Effector memory CD4-positive, alpha-beta T cell (primary cell): ENCODE measurements at places on chromosomes 2 and 18.

DNA sequence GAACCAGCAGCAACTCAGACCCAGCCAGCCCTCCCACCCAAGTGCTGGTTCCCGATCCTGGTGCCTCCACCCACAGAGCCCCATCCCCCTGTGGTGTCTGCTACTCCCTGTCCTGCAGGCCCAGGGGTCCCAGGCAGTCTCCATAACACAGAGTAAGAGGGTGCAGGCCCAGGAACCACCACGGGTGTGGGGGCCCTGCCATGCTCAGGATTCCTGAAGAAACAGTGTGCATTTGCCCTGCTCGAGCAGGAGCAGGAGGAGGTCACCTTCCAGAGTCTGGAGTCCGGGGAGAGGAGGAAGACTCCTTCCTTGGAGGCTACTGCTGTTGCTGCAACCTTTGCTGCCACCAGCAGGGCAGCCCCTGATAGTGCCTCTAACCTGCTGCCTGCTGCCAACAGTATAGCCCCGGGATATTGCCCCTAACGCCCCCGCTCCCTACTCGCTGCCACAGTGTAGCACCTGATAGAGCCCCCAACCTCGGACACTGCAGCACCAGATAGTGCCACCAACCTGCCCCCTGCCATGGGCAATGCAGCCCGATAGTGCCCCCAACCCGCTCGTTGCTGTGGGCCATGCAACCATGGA is 46.8 kb upstream of the ANKRD62 start:
- DNase-seq: no peak

DNA sequence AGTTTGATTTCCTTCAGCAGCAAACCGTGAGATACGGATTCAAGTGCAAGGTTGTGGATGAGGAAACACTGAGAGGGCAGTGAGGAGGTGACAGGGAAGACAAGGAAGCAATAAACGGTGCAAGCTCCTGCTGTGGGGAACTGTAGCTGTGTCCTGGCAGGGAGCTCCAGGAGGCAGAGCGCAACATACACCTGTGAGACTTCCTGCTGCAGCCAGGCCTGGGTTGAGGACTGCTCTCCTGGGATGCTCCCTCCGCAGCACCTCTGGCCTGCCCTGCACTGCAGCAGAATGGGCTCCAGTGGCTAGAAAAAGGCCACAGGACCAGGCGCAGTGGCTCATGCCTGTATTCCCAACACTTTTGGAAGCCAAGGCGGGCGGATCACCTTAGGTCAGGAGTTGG is 85.5 kb downstream of the MRO start:
- DNase-seq: no peak

DNA sequence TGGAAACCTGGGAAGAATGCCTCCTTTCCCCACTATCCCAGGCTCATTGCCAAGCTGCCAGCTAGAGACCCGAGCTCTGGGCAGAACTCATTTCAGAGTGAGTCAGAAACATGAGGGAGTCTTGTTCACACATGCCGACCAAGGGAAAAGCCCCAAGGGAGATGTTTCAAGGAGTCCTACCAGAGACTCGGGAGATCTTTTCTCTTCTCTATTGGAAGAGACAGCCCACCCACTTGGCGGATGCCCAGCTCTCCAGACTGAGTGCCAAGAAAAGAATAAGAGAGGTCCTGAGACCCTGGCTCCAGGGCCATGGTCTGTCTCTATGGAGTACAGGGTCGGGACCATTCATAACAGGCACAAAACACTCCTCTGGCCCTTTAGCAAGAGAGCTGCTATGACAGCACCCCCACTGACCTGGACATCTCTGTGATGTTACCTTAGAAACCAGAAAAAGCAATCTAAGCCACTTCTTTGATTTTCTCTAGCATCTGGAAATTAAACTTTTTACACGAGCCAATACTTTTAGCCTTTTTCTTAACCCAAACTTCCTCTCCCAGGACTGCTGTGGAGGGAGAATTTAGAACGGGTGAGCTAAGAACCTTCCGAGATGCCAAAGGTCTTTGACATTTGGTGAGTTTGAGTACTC is 18.5 kb upstream of the IGFBP5 start:
- no peak for DNase-seq

DNA sequence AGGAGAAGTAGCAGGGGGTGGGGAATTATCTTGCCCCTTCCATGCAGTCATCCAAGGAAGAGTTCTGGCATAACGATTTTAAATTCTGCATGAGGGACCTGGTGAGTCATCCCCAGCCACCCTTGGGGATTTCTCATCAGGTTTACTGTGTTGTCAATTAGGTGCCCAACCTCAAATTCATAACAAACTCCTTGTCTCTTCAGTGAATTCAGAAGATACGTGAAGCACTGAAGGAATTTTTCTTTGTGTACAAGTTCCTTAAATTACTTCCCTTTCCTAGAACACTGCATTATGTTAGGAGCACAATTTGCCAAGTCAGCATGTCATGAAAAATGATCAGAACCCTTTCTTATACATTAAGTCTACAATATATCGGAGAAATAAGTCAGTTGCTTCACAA is 70.8 kb upstream of the NOSTRIN start:
- no peak for DNase-seq

DNA sequence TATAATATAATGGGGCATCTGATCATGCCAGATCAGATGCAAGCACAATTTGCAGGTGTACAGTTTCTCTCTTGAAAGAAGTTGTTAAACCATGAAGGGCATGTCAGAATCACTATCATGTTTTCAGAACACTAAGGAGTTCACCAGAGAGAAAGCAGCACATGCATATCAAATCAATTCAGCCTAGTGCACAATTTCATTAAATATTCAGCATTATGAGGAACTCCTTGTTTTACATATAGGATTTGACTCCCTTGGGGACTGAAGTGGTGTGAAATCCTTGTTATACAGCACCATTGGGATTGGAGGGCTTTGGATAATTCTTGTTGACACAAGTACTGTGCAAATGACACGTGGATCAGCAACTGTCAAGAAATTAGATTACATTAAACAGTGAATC is 562.1 kb upstream of the KLHL29 start:
- no peak for DNase-seq

DNA sequence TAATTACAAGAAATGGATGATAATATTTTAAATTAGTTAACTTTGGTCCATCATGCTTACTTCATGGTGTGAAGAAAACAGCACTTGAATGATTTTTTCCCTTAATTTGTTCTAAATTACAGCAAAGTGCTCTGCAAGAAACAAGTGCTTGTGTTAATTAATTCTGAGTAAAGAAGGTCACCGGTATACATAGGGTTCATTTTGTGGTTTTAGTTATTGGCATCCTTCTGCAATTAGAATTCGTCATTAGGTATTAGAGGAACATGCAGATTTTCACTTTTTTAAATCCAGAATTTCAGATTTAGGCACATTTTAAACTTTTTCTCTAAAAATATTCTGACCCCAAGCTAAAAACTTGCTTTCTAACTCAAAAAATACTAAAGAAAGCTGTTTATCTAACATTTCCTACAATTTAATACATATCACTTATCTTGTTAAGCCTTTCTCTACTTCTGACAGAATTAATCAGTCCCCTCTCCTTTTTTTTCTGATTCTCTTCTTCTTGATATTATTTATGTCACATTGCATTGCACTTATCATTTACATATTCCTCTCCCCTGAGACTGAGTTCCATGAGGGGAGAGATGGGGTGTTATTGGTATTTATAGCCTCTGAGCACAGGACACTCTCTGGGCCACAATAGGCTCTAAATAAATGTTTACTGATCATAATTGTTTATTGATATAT is 129.2 kb downstream of the PLA2R1 start:
- no peak for DNase-seq

- DNase-seq: no peak
Observed at GRCh38 chr2:45894211-45894610, 242.7 kb downstream of the PRKCE start.

- DNase-seq: no peak
Observed at GRCh38 chr2:120388222-120389035, 42.5 kb downstream of the INHBB start.

DNA sequence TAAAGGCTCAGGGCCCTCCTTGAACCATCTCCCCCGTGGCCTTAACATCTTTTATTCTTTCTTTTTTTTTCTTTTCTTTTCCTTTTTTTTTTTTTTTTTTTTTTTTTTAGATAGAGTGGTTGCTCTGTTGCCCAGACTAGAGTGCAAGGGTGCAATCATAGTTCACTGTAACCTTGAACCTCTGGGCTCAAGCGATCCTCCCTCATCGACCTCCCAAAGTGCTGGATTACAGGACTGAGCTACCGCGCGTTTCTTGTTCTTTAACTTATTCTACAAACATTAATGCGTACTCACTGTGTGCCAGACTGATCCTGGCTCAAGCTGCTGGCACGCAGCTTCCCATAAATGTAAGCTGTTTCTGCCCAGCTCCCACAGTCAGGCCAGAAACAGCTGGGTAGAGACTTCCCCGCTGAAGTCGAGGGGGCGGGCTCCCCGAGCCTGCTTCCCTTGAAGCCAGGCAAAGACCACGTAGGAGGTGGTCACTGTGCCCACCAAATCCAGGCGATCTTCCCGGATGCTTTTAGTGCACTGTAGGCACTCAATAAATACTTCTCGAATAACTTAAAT is 29.2 kb upstream of the ATP6V1B1 start:
- DNase-seq: no peak

DNA sequence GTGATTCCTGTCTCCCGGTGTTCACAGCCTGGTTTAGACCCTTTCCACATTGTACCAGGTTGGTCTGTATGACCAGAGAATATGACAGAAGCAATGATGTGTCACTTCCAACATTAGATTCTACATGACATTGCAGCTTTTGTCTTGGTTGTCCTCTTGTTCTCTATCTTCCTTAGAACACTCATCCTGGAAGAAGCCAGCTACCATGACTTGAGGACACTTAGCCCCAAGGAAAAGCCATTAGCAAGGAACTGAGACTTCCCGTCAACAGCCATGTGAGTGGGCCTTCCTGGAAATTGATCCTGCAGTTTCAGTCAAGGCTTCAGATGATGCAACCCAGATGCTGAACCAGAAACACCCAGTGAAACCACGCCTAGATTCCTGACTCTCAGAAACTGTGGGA is 143.3 kb downstream of the MREG start:
- no peak for DNase-seq

- DNase-seq: no peak
Observed at GRCh38 chr2:195408811-195409210, 248.2 kb upstream of the SLC39A10 start.

DNA sequence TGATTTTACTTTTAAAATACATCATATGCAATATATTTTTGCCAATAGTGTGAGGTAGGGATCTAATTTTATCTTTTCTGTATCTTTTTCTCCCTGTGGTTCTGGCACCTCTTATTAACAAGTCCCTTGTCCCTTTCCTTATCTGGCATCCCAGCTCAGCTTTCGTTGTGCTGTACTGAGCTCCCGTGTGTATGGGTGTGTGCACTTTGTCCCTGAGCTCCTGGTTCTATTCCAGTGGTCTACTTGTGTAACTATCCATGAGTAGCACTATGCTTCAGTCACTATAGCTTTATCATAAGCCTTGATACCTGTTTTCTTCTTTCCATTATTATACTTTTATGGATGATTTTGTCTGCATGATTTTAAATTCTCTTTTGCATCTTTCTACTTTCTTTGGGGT is 401.4 kb upstream of the POU3F3 start:
- DNase-seq: no peak

- no peak for DNase-seq
Observed at GRCh38 chr2:100886085-100886484, 66.1 kb downstream of the NPAS2 start.

DNA sequence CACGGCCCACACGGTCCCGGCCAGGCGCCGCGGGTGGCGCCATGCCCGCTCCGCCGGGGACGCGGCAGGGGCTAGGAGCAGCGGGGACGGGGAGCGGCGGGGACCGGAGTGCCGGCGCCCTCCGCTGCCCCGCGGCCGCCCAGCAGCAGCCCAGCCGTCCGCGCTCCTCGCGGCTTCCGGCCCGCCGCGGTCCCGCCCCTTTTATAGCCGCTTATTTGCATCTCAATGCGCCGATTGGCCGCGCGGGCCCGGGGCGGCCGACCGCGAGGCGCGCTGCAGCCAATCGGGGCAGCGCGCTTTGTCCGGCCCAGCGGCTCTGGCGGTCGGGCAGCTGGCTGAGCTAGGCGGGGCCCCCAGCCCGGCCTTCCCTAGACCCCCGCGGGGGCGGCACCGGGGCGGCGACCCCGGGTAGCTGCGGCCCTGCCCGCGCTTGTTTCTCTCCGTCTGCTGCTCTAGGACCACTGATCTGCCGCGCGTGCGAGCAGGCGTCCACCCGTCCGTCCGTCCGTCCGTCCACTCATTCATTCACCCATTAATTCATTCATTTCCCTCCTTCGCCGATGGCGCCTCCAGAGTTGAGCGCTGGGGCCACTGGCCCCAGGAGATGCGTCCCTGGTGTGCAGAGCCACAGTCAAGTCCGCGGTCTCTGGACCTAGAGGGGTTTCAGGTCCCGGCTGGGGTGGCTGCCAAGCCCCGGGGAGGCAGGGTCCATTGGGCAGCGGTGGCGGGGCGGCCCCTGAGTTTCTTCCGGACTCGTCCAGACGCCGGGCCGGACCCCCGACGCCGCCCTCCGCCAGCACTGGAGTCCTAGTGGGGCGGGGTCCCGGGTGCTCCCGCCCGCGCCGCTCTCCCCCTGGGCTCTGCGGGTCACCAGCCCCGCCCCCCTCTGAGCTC is at the start of gene HES6:
Gene HES6 (minus strand): TSS at position 176 of the 894 bp plus-strand sequence. CDS start 133 bp downstream, at position 43.
- DNase-seq: peak; percentile 62

DNA sequence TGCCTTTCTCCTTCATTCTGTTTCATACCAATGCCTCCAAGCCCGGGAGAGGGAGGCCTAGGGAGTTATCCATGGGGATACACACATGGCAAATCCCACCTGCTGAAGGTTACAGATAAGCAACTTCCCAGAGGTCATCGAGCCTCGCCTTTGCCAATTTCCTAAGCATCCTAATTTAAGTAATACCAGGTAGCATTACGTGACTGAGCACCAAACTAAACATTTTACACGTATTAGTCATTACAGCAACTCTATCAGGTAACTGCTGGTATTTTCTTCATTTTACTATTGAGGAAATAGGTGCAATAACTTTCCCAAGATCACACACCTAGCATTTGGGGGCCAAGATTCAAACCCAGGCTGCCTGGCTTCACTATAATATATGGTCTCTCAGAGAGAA is 30.1 kb upstream of the BZW1 start:
- no peak for DNase-seq

- no peak for DNase-seq
Observed at GRCh38 chr2:190582736-190583506, 48.4 kb upstream of the NEMP2 start.

DNA sequence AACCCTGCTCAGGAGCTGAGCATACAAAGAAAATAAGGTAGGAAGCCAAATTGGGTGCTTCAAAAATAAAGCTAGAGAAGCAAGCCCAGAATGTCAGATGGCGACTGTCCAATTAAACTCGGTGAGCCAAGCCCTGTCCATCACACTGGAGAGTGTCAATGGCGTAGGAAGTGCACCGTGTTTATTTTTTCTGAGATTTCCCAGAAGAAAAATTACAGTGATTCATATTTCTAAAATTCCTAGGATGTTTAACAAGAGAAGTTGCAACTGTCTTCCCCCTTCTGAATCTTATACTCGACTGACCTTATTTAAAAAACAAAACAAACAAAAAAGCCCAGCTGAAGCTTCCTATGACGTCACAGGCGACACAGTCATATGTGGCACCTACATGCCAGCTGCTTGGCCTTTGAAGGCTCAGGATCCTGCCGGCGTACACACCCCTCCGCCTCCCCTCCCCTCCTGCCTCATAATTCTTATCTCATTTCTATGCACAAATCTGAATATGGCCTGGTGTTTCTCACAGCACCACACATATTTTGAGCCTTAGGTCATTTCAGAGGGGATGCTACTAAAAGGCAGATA is 60.8 kb downstream of the MBP start:
- DNase-seq: peak; percentile 69
